Renal pelvis (tissue), 12 donors: ENCODE measurements at places on chromosomes 1 and 21. TPM values are rescaled to one million over a fixed set of nuclear protein-coding genes. Genes with fewer than 3 reads are reported as not detected.
A peak's percentile ranks its signal among the peaks of the same experiment; 100 is the strongest.

DNA sequence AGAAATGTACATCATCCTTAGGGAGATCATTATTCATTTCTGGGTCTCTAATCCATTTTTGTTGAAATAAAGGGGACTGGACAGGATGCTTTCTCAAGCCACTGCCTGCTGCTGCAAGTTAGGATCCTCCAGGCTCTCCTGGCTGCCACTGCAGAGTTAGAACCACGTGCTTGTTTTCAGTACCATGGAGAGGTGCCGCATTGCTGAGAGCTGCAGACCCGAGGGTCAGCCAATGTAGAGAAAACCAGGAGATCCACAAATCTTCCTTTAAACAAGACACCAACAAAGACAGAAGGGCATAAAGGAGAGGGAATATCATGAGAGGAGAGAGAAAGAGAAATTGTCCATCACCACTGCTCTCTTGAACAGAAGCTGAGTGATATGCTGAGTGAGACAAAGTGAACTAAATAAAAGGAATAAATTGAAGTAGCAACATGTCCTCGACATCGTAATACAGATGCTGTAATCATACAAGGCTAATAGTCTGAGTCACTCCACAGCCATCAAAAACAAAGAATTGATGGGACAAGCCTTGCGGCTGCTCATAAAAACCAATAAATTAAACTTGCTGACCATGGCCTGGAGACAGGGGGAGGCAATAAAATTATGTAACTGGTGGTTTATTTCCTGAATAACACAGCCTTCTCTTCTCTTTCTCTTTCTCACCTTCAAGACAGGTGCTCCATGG, 255.7 kb downstream of the OMA1 start:
- peak; percentile 73 for DNase-seq

DNA sequence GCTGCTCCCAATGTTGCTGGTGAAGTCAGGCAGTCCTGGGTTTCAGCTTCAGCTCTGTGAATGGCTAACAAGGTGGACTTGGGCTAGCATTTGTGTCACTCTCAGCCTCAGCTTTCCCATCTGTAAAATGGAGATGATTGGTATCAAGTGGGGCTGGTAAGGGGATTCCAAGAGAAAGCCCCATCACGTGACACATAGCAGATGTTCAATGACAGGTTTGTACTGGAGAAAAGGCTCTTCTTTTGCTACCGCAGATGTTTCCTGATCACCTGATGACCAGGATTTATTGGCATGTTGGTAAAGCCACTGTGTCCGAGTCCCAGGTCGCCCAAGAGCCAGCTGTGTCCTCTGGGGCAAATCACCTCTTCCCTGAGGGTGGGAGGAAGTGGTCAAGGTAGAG, 335.0 kb downstream of the MATN1 start:
- DNase-seq: no peak

DNA sequence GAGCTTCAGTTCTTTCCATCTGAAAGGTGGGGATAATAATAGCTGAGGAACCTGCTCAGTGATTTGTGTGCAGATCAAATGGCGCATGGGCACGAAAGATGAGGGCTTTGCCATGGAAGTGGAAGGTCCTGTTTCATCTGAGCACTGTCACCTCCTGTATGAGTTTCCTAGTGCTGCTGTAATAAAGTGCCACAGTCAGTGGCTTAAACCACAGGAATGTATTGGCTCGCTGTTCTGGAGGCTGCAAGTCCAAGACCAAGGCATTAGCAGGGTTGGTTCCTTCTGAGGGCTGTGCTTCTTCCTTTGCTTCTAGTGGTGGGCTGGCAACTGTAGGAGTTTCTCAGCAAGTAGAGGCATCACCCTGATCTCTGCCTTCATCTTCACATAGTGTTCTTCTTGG, 51.1 kb upstream of the RBM15 start:
- no peak for DNase-seq

DNA sequence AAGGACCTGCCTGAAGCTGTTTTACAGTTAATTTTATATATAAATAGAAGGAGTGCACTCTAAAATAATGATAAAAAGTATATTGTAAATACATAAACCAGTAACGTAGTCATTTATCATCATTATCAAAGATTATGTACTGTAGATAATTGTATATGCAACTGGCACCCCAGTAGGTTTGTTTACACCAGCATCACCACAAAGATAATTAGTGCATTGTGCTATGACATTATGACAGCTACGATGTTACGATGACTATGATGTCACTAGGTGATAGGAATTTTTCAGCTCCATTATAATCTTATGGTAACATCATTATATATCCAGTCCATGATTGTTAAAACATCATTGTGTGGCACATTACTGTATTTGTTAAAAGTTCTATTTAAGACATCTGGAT, 185.2 kb downstream of the LBR start:
- DNase-seq: no peak

DNA sequence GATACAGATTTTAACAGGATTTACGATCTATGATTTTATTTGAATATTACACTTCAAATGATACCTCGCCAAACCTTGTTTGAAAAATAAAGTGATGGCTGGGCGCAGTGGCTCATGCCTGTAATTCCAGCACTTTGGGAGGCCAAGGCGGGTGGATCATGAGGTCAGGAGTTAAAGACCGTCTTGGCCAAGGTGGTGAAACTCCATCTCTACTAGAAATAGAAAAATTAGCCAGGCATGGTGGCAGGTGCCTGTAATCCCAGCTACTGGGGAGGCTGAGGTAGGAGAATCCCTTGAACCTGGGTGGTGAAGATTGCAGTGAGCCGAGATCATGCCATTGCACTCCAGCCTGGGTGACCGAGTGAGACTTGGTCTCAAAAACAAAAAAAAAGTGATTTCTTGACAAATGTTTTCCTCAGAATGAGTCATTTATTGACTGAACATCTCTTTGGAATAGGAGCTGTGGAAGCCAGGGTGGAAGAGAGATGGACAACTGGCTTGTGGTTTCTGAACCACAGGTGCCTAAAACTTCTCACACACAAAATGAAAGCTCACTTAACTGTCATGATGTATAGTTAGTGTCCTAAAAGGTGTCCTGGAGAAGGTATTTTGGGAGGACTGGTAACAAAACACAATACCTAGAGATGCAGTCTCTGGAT, 11.9 kb downstream of the PKNOX1 start:
- no peak for DNase-seq

- no peak for DNase-seq
Measured at GRCh38 chr21:21952566-21952965, 954.4 kb downstream of the NCAM2 start.

DNA sequence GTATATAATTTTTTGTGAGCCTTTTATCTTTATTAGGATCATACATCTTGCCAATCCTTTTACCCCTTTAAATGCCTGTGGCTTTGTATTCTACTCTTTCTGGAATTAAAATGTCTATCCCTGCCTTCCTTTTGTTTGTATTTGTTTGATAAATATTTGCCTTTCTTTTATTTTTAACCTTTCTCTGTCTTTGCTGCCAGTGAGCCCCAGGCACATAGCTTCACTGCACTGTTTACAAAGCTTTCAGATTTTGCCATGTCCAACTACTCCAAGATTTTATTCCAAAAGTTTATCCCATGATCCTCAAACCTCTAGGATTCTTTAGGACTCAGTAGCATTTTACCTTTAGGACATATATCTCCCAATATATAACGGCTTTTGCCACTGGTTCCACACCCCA, 281.2 kb downstream of the PAPPA2 start:
- no peak for DNase-seq

DNA sequence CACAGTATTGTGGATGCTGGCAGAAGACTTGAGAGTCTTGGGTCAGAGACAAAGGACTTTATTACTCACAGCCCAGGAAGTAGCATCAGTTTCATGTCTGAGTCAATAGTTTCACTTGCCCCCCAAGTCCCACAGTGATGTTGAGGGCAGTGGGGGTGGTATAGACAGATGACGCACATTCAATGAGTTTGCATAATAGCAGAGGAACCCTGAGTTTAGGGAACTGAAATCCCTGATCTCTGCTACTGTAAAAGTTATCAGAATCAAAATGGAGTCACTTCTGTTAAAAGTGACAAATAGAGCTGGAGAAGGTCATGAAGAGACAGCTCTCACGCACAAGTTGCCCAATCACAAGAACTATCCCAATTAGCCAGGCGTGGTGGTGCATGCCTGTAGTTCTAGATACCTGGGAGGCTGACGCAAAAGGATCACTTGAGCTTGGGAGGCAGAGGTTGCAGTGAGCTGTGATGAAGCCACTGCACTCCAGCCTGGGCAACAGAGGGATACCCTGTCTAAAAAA, 11.5 kb upstream of the HCRTR1 start:
- DNase-seq: no peak

DNA sequence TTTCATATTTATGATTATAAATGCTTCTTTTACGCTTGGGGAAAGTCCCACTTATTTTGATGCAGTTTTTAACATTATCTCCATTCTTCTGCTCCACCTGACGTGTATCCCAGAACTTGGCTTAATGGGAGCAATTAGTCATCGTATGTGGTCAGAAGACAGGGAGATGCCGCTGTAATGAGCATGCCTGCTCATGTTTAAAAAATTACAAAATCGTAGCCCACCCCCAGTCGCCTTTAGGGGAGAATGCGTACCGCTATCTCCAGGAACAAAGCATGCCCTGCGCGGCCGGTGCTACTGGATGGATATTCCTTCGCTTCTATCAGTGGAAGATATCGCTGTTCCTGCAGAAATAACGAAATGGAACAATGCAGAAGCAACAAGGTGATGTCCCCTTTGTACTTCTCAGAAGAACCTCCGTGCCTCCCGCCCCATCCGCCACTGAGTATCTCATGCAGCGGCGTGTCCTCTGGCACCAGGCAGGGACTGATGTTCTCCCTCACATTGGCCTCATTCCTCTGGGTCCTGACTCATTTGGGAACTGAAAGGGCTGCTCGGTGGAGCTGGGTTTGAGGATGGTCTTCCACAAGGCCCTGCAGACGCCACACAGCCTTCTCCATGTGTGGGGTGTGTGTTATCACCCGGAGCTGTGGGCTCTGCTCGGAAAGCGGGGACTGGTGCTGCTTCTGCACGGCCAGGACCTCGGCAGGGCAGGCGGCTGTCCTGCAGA, 116.3 kb upstream of the COL6A1 start:
- DNase-seq: no peak

DNA sequence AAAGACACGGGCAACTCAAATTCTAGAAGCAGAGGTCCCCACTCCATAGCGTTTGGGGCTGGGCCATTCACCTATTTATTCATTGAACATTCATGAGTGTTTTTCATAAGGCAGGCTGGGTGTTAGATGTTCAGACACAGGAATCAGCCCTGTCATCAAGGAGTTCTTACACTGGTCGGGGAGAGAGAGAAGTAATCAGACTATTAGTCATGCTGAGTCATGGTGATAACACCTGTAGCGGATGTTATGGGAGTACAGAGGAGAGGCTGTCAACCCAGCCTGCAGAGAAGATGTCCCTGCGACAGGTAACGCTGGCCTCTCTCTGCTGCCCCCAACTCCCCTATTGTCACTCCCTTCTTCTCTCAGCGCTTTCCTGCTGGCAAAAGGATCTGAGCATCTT, 17.2 kb downstream of the LY9 start:
- no peak for DNase-seq

DNA sequence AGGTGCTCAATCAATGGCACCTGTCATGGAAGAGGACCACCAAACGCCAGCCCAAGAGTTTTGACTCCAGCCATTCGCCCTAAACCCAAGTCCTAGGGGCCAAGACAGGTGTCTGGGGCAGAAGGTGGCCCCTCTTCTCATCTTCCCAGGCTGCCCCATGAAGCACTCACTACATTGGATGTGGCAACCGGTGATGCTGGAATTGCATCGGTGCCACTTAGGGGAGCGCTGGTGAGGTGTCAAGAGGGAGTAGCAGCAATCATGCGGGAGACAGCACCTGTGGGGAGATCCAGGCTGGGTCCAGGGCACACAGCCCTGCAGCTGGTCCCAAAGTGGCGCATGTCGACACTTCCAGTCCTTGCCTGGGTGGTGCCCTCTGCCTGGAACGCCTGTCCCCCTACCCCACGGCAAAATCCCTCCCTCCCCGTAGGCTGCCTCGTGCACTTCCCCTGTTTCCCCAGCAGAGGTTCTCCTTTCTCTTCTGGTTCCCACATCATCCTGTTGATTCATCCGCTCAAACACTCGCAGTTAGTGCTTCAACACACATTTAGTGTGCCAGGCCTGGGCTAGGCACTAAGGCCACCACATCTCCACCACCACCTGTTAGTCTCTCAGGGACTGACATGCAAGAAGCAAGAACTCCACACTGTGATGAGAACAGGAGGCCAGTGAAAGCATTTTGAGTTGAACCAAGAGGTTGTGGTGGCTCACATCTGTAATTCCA, 18.5 kb downstream of the PLA2G2D start:
- no peak for DNase-seq

DNA sequence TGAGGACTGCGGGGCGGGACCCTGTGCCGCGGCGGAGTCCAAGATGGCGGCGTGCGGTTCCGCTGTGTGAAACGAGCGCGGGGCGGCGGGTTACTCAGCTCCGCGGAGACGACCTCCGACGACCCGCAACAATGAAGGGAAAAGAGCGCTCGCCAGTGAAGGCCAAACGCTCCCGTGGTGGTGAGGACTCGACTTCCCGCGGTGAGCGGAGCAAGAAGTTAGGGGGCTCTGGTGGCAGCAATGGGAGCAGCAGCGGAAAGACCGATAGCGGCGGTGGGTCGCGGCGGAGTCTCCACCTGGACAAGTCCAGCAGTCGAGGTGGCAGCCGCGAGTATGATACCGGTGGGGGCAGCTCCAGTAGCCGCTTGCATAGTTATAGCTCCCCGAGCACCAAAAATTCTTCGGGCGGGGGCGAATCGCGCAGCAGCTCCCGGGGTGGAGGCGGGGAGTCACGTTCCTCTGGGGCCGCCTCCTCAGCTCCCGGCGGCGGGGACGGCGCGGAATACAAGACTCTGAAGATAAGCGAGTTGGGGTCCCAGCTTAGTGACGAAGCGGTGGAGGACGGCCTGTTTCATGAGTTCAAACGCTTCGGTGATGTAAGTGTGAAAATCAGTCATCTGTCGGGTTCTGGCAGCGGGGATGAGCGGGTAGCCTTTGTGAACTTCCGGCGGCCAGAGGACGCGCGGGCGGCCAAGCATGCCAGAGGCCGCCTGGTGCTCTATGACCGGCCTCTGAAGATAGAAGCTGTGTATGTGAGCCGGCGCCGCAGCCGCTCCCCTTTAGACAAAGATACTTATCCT, 430 bp downstream of the RBM15 start:
- DNase-seq: peak; percentile 52

- DNase-seq: no peak
Measured at GRCh38 chr1:100474834-100475233, 63.1 kb upstream of the GPR88 start.

- no peak for DNase-seq
Measured at GRCh38 chr1:90831910-90832309, 114.8 kb upstream of the BARHL2 start.

- no peak for DNase-seq
Measured at GRCh38 chr1:207857447-207857846, 53.5 kb downstream of the CD34 start.

- no peak for DNase-seq
Measured at GRCh38 chr1:240701412-240701811, 89.5 kb upstream of the GREM2 start.

GRCh38 chr1:30600258-30600657, 123.1 kb downstream of the MATN1 start:
- DNase-seq: no peak

GRCh38 chr1:23470282-23471070, 13.5 kb downstream of the ASAP3 start:
- no peak for DNase-seq

Gene TMIGD3
- 0.63 TPM for polyA plus RNA-seq

Gene MPZL1
- polyA plus RNA-seq: 108 TPM

Gene CSF3R
- 5.4 TPM for polyA plus RNA-seq

Gene EPS15
- polyA plus RNA-seq: 36.8 TPM
